ENCODE measurements at places on chromosomes 5 and 9.

- no peak for DNase-seq
Observed at GRCh38 chr5:32027717-32028458, 146.2 kb downstream of the GOLPH3 start.

DNA sequence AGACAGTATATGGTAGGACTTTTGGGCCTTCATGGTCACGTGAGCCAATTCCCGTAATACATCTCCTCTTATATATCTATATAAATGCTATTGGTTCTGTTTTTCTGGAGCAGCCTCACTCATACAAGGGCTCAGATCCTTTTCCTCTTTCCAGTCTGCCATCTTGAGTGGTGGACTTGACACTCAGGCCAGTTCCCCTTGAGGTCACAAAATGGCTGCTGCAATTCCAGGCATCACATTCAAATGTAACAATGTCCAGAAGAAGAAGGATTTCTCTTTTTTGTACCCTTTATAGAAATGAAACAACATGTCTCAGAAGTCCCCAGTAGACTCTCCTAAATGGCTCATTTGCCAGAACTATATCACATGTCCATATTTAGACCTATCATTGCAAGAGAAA, 4.5 kb downstream of the GPR150 start:
- no peak for DNase-seq

DNA sequence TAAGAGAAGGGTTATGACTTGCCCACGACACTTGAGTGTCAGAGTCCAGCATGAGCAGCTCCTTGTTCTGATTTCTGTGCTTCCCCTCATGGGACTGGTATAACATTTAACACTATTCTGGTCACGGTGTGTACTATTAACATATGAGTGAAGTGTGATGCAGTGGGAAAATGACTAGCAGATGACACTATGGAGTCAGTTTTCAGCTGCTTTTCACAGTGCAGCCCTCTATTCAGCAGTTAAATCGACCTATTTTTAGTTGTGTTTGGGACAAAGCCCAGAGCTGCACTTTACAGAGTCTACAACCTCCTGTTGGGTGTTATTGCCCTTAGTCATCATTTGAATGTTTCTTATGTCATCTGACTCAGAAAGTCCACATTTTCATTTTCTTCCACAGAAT, 59.1 kb downstream of the CHSY3 start:
- no peak for DNase-seq

DNA sequence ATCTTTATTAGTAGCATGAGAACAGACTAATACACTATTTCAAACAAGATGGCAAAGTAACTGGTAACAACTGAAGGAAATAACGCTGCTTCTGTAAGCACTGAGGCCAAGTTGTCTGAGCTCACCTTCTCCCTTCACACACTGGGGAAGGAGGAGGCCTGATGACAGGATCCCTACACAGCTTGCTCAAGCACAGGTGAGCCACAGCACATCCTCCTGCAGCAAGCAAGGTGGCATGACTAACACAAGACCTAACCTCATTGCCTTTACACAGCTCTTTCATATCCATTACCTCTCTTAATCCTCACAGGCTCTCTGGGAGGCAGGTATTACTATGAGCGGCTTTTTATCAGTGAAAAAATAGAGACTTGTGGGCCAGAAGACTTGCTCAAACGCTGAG, 83.3 kb downstream of the ARL15 start:
- DNase-seq, result no peak

GRCh38 chr5:180910735-180911134, 11.8 kb downstream of the BTNL8 start:
- no peak for DNase-seq

DNA sequence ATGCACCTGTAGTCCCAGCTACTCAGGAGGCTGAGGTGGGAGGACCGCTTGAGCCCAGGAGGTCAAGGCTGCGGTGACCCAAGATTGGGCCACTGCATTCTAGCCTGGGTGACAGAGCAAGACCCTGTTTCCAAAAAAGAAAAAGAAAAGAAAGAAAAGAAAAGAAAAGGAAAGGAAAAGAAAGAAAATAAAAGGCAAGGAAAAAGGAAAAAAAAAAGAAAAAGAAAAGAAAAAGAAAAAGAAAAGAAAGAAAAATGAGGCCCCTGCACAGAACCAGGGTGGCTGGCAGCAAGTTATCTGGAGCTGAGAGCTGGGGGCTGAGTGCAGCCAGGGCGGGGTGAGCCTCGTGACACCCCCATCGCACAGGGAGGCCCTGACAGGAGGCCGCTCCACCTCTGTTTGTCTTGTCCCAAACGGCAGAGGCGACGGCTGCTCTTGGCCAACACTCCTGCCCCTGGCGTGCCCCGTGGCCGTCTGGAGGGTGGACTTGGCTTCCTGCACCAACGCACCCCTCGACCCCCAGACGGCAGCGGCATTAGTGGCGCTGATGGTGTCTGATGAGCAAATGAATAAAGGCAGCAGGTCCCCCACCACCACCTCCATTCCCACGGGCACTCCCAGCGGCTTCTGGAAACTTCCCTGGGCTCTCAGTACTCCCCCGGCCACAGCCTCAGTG, 16.7 kb downstream of the EXD3 start:
- DNase-seq, result no peak

DNA sequence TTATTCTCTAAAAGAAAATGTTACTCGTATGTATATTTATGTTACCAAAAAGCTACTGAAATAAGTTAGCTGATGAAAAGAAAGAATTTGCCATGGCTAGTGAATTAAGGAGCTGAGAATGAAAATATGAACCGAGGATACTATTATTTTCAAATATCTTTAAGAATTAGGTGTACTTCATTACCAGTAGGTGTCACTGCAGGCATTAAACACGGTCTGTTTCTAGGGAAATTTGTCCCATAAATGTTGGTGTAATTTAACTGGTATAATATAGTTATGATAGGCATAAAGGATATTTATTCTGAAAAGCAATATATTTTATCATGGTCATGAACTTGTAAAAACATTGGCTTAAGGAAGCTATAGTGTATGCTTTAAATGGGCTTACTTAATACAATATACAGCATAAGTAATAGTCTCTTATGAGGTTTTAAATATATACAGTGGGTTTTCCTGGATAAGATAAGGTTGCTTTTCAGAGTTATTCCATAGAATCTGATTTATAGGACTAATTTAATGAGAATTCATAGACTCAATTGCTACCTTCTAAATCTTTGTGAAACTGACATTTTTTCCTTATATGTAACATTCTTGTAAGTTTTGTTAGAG, 72.4 kb upstream of the MPDZ start:
- no peak for DNase-seq

DNA sequence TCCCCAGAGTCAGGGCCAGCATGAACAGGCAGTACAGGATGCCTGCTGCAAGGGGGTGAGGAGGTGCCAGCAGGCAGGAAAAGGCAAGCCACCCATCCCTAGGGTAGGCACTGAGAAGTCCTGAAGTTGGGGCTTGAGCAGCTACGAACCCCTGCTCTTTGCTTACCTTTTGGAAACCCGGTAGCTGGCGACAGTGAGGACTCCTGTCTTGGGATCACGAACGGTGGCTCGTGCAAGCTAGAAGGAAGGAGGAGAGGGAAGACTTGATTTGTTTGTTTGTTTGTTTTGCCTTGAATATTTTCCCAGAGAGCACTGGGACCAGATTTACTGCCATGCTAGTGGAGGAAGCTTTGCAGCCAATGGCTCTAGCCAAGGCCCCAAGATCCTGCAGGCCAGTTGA, 23.7 kb downstream of the P4HA2 start:
- no peak for DNase-seq

DNA sequence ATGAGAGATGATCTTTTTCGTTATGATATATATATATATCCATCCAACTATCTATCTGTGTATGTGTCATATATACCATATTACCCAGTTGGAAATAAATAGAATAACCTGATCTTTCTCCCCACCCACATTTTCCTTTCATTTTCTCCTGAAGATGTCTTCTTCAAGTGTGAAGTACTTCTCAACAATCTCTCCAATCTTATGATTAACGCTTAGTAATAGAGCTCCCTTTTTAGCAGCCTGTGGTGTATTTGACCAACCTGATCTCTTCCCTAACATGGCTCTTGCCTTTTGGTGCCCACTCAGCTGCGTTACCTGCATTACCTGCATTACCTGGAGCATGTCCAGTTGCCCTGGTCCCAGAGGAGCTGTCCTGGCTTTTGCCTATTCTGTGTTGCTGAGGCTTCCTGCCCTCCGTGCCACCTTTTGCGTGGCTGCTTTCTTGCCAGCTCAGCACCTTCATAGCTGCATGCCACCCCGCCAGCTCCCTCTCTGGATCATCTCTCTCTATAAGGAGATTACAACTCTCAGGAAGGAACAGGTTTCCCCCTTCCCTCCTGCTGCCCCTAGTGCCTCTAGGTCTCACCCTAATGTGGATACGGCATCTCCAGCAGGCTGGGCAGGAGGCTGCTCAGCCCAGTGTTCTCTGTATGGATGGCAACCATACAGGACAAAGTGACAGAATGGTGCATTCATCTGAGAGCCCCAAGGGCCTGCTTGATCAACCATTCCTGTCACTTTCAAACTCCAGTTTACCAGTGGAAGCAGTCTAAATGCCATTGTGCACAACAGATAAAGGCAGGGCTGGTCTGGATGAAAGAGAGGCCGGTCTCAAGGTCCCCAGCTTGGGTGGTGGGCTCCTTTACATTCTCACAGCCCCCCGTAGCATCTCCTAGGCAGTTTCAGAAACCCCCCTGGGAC, 126.7 kb downstream of the GADD45G start:
- no peak for DNase-seq

GRCh38 chr5:30103052-30103451, 1090.4 kb upstream of the CDH6 start:
- DNase-seq, result no peak

- DNase-seq, result no peak
Observed at GRCh38 chr5:55324815-55325418, 17.1 kb downstream of the MTREX start.

DNA sequence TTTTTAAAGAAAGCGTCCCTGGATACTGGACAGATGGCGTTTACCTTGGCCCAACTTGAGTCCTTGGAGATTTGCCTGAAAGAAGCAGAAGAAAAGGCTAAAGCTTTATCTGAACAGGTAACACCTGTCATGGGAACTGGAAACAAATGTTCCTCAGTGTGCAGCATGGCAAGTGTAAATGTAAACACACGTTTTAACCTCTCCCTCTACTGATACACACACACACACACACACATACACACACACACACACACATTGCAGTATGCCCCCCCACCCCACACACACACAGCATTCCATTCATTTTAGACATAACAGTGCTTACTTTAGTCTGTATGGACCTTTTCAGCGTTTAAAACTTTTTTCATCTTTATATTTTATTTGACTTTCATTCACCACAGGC, 51.1 kb downstream of the CCDC192 start:
- no peak for DNase-seq

- DNase-seq, result no peak
Observed at GRCh38 chr5:151064916-151065499, 15.8 kb downstream of the TNIP1 start.

DNA sequence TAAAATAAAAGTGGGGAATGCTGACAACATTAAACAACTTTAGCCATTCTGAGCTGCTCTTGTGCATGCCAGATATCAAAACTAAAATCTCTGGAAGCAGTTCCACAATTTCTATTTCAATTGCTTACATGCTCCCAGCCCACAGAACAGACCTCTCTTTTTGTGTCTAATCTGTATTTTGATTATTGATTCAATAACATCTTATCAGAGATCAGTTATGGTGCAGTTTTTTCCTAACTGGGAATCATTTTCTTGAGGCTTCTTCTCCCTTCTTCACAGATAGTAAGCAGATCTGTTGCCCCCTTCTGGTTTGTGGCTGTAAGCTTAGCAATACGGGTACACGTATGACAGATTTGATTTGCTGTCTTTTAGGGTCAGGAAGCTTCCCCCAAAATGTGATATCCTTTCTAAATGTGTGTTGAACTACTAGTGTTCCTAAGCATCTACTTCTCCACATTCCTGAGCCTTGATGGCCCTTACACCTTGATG, 39.4 kb downstream of the MRPS27 start:
- DNase-seq, result no peak

GRCh38 chr5:36734422-36734821, 128.0 kb downstream of the SLC1A3 start:
- DNase-seq, result no peak

GRCh38 chr5:135007305-135007704, 26.7 kb downstream of the PITX1 start:
- DNase-seq, result no peak

DNA sequence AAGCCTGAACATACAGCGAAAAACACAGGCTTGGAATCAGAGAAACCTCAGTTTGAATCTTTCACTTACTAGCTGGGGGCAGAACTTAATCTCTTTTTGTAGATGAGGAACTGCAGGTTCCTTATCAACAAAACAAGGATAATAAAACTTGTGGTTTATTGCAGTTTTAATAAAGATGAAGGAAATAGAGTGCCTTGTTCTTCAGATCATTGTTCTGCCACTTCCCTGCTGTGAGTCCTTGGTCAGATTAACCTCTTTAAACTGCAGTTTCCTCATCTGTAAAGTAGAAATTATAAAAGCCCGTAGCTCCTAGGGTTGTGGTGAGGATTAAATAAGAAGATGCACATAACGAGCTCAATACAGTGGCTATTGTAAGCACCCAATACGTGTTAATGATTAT, 57.4 kb downstream of the FEM1C start:
- DNase-seq, result no peak

DNA sequence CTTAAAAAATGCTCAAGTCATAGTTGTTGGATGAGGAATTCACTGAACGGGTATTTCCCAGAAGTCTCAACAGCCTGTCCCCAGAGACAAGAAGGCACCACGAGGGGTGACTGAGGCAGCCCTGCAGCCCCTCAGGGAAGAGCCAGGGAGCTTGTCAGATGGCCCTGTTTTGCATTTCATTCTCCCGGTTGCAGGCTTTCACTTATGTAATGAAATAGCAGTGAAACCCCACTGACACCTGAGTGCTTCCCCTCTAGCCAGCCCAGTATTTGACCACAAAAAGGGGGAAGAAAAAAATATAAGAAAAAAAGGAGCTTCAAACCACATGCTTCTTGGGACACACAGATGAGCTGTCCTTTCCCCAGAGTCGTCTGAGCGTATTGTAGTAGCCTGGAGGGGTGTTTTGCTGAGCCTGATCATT, 75.3 kb upstream of the IL12B start:
- DNase-seq, result no peak

All from stimulated activated CD4-positive, alpha-beta T cell treated with anti-CD3 and anti-CD28 coated beads, Interleukin-2, amount 100 ng/mL, for 24 hours (primary cell).